ENCODE measurements at places on chromosomes 2 and 18. TPM values are rescaled to one million over a fixed set of nuclear protein-coding genes. Genes with fewer than 3 reads are reported as not detected.

The ICOS gene
- not detected for total RNA-seq

GRCh38 chr18:54900290-54900689 lies 59.0 kb downstream of the CCDC68 start:
- H3K27me3 ChIP-seq: no peaks in the 10 kb centered on the region
- no peak for DNase-seq
- no peaks in the 10 kb centered on the region for H3K36me3 ChIP-seq
- no peak overlapping the region for H3K27ac ChIP-seq

The HOXD8 gene
- not detected for total RNA-seq

The CARF gene
- total RNA-seq: 30.9 TPM

The FAM228A gene
- total RNA-seq: not detected
